Activated T-helper 1 cell treated with Interleukin-2 at 50 U/mL for 16 hours (primary cell): ENCODE measurements at places on chromosomes 7 and 10.

DNA sequence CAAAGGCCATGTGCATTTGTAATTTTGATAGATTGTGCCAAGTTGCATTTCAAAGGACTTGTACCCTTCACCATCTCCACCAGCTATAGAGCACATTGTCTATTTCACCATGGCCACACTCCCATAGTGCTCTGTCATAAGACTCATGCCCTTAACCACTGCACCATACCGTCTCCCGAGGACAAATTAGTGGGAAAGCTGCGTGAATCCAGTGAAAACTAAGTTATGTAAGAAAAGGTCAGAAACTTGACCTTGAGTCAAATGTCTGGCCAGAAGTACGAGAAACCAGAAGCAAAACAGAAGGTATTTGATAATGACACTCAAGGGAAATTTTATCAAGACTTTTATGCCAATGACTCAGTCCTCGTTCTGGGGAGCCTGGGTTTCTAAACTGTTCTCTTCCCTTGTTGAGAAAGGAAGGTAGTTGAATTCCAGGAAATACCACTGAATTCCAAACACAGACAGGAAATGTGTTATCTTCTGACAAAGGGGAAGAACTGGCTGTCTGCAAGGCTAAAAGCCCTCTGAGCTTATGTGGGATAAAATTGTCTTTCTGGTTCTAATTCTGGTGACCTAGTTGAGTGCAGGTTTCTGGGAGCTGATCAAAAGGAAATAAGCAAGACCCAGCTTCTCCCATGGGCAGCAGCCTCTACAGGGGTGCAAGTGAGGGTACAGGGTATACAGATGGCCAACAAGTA, 49.7 kb downstream of the CDK1 start:
- DNase-seq: no peak

- no peak for DNase-seq
Observed at GRCh38 chr7:56023500-56023899, 27.7 kb downstream of the PSPH start.

- no peak for DNase-seq
Observed at GRCh38 chr10:88991899-88992320, 1.3 kb downstream of the FAS start.

DNA sequence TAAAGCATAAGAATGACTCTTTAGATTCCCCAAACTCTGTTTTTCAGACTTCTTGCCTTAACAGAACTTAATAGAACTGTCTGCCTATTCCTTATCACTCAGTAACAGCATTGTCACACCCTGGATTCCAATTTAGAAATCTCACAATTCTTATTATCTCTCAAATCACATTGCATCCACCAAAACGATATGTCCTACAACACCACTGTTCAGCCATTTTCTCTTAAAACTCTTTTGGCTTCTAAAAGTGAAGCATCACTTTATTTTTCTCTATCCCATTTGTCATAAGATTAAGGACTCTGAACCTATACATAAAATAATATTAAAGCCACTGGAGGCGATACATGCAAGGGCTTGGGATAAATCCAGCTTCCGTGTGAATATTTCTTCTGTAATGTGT, 1.2 kb upstream of the CPED1 start:
- DNase-seq: no peak

DNA sequence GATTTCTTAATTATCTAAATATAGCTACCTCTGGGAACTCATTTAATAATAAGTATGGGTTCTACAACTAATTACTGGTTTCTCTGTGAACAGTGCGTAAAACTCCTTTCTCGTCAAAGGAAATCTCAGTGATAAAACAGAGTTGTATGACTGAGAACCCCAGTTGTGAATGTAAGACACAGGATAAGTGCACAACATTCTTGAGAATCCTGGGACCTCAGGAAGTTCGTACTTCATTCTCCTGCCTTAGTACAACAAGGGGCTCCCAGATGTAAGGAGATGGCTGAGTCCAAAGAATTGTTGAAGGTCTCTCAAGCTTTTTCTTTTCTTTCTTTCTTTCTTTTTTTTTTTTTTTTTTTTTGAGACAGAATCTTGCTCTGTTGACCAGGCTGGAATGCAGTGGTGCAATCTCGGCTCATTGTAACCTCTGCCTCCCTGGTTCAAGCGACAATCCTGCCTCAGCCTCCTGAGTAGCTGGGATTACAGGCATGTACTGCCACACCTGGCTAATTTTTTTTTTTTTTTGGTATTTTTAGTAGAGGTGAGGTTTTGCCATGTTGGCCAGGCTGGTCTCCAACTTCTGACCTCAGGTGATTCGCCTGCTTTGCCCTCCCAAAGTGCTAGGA, 12.5 kb downstream of the DENND10 start:
- no peak for DNase-seq
